ENCODE measurements at places on chromosomes 13 and 19.

DNA sequence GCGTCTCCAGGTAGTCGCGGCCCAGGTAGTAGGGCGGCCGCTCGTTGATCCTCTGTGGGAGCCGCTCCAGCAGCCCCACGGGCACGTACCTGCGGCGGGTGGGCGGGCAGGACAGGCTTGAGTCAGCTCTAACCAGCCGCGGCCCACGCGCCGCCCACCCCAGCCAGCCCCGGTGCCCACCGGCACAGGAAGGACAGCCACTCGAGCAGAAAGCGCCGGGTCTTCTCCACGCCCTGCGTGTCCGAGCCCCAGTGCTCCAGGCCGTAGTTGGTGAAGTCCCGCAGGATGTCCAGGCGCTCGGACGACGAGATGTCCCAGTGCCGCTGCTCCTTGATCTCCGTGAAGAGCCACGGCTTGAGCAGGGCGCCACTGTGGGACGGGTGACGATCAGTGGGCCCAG, 877 bp upstream of the PRR22 start:
- no peak overlapping the region for H3K4me3 ChIP-seq
- no peak for DNase-seq
- no peaks in the 10 kb centered on the region for H3K27me3 ChIP-seq
- no peaks in the 10 kb centered on the region for H3K36me3 ChIP-seq
- H3K4me1 ChIP-seq, result peaks cover 7% of the 10 kb centered on the region
- no peak overlapping the region for H3K27ac ChIP-seq

GRCh38 chr13:106424805-106425204, 110.7 kb downstream of the EFNB2 start:
- no peak for DNase-seq
- H3K27ac ChIP-seq, result no peak overlapping the region
- H3K27me3 ChIP-seq, result no peaks in the 10 kb centered on the region
- no peak overlapping the region for H3K4me3 ChIP-seq
- no peaks in the 10 kb centered on the region for H3K4me1 ChIP-seq

DNA sequence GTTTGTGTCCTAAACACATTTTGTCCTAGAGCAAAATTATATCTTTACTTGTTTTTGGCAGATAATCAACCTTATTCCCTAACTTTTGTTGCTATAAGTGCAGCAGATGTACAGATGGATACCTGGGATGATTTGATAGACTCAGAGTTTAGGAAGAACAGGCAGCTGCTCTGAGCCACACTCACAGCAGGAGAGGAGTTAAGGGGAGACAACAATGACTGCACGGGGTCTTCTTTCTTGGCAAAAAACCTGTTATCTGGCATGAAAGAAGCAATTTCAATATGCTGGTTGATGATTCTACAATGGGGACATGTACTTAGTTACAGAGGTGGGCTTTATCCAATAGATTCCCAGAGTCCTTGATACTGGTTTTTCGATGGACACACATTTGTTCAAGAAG, 258.9 kb upstream of the PCDH9 start:
- DNase-seq, result no peak
- no peak overlapping the region for H3K27ac ChIP-seq
- H3K4me1 ChIP-seq, result no peaks in the 10 kb centered on the region
- no peaks in the 10 kb centered on the region for H3K36me3 ChIP-seq

- H3K27me3 ChIP-seq, result no peaks in the 10 kb centered on the region
- no peaks in the 10 kb centered on the region for H3K36me3 ChIP-seq
- peak within 1 kb of the TSS; percentile 39 for H3K4me3 ChIP-seq
- H3K27ac ChIP-seq, result no peak within 1 kb of the TSS
- DNase-seq, result peak; percentile 69
- H3K4me1 ChIP-seq, result peaks cover 35% of the 10 kb centered on the region
Measured at GRCh38 chr19:18397242-18398202, at the start of gene LRRC25. LRRC25 (minus strand) TSS chr19:18397622; CDS start chr19:18396963, 659 bp downstream.

DNA sequence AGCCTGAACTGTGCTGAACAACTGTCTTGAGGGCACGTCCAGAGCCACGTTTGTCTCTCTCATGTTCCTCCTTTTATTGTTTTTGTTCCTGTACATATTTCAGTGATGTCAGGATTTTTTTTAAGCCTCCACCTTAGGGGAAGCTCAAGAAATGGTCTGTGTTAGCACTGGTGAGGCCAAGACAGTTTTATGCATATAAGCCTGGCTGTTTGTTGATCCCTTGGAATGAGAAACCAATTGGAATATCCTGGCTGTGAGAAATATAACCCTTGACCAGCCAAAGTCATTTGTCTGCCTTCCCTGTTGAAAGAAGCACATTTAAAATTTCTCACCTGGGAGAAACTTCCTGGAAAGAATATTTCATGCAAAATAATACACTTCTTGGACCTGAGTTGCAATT, 115.8 kb downstream of the DNAJC15 start:
- no peaks in the 10 kb centered on the region for H3K4me1 ChIP-seq
- no peaks in the 10 kb centered on the region for H3K36me3 ChIP-seq
- H3K27ac ChIP-seq, result no peak overlapping the region
- no peak for DNase-seq

- H3K27ac ChIP-seq, result no peak overlapping the region
- no peak overlapping the region for H3K4me3 ChIP-seq
- no peaks in the 10 kb centered on the region for H3K4me1 ChIP-seq
- H3K36me3 ChIP-seq, result no peaks in the 10 kb centered on the region
- H3K27me3 ChIP-seq, result no peaks in the 10 kb centered on the region
Measured at GRCh38 chr19:40585241-40585981, 8.7 kb downstream of the SHKBP1 start.

GRCh38 chr13:109782823-109783431, 3.5 kb downstream of the IRS2 start:
- no peaks in the 10 kb centered on the region for H3K27me3 ChIP-seq
- H3K27ac ChIP-seq, result no peak overlapping the region
- DNase-seq, result no peak
- H3K4me1 ChIP-seq, result peaks cover 3% of the 10 kb centered on the region

DNA sequence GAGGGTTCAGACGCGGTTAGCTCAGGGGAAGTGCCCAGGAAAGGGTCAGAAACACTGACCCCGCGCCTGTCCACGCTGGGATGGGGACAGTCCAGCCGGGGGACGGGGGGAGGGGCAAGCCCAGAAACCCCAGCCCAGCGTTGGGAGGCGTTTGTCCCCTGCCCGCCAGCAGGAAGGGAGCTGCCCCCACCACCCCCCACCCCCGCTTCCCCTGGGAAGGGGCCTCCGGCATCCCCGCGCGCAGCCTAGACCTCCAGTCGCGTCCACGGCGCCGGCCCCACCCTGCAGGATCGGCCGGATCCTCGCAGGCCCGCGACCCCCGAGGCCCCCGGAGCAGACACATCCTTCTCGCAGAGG, 277 bp downstream of the GIPC1 start:
- peaks cover 6% of the 10 kb centered on the region for H3K4me1 ChIP-seq
- H3K27ac ChIP-seq, result peak overlapping the region; percentile 78
- no peak for DNase-seq
- no peaks in the 10 kb centered on the region for H3K27me3 ChIP-seq
- peak overlapping the region; percentile 90 for H3K4me3 ChIP-seq

GRCh38 chr13:112894673-112895481, 74.1 kb upstream of the MCF2L start:
- peak overlapping the region; percentile 56 for H3K4me3 ChIP-seq
- peaks cover 9% of the 10 kb centered on the region for H3K4me1 ChIP-seq
- H3K36me3 ChIP-seq, result no peaks in the 10 kb centered on the region
- no peak overlapping the region for H3K27ac ChIP-seq
- DNase-seq, result no peak

DNA sequence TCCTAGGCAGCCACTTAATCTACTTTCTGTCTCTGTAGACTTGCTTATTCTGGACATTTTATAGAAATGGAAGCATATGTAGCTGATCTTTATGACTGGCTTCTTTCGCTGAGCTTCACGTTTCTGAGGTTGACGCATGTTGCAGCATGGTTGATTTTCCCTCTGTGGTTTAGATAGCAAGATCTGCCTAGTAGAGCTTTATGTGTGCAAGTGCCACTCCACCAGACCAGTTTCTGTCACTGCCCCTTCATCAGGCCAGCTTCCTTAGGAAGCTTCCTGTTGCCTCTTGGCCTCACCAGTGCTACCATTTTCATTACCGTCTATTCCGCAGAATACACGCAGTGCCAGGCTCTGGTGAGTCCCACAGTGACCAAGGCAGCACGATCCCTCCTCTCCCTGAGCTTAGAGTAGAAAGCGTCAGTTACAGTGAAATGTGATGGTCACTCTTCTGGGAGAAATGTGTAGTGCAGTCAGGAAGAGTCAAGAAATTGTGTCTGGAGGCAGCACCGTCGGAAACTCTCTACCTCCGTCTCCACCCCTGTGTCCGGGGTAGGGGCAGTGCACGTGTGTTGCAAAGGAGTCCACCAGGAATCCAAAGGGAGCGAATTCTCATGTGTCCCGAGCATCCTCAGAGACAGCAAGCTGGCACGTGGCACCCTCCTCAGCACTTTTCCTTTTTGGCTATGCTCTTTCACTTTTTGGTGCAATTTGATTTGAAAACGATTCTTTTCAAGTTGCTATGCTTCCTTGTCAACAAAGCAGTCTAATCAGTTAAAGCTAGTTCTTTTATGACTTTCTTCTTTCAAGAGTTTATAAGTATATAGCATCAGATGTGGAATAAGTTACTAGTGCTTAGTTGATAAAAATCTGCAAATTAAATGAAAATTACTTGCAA, 45.4 kb upstream of the GPR183 start:
- peak overlapping the region; percentile 86 for H3K27ac ChIP-seq
- no peak overlapping the region for H3K4me3 ChIP-seq
- H3K27me3 ChIP-seq, result no peaks in the 10 kb centered on the region
- DNase-seq, result no peak
- H3K36me3 ChIP-seq, result peaks cover 14% of the 10 kb centered on the region
